ENCODE measurements at places on chromosomes 12 and 14.

DNA sequence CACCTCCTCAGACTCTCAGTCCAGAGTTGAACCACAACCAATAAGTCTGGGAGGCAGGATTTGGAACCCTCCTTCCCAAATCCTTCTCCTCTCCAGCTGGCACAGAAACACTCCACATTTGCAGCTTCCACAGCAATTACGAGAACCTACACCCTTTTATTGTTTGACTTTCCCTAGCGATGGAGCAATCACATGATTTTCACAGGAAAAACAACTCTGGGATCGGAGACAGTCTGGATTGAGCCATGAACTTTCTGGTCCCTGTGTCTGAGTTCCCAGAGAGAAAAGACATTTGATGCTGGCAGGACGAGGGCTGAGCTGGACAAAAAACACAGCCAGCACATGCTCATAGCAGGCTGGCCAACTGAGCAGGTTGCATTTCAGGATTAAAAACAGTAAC is 49.0 kb upstream of the STON2 start:
- peaks cover 10% of the 10 kb centered on the region for H3K27me3 ChIP-seq
- no peak overlapping the region for H3K27ac ChIP-seq
- no peak overlapping the region for H3K4me3 ChIP-seq

DNA sequence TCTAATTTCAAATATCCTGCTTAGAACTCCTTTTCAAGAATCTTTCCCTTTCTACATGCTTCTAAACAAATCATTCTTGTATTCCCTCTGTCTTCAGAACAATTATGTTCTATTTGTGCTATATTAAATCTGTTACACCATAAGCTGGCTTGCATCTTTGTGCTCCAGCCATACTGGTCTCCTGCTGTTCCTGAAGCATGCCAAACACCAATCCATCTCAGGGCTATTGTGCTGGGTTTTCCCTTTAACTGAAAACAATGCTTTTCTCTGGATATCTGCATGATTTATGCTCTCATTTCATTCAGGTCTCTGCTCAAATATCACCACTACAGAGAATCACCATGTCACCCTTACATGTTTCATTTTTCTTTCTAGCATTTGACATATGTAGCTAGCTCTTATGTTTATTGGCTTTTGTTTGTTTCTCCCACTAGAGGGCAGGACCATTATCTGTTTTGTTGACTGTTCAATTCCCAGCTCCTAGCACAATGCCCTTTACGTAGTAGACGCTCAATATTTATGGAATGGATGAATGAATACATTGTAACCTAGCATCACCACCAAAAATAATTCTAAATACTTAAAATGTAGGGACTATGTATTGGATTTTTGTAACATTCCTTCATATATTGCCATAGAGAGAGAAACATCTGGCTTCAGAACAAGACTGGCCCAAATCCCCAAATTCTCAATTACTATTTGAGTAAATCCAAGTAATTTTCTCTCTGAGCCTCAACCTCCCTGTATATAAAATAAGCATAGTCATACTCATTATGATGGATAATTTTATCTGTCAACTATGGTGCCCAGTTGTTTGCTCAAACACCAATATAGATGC is 302.0 kb upstream of the SYT1 start:
- no peaks in the 10 kb centered on the region for H3K4me1 ChIP-seq
- no peak overlapping the region for H3K4me3 ChIP-seq
- no peak overlapping the region for H3K27ac ChIP-seq
- H3K27me3 ChIP-seq, result no peaks in the 10 kb centered on the region

DNA sequence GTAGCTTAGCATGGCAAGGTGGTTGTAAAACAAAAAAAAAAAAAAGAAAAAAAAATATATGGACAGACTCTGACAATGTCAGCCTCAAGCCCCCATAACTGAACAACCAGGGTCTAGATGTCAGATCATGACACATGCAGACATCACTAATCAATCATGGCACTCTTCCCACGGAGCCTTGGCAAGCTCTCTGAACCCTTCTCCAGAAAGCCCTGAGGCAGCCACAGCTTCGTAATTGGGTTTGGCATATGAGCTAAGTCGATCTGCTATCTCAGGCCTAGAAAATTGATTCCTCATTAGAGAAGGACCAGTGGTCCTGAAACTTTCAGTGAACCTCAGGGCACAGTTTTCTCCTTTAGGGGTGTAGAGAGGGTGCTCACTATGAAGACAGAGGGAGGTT is 112.2 kb downstream of the GPR135 start:
- H3K27me3 ChIP-seq, result no peaks in the 10 kb centered on the region
- H3K27ac ChIP-seq, result no peak overlapping the region
- no peaks in the 10 kb centered on the region for H3K4me1 ChIP-seq
- peaks cover 15% of the 10 kb centered on the region for H3K36me3 ChIP-seq

GRCh38 chr12:67892259-67893021 is 96.8 kb upstream of the IFNG-AS1 start:
- no peak for DNase-seq
- H3K4me1 ChIP-seq, result no peaks in the 10 kb centered on the region
- no peak overlapping the region for H3K27ac ChIP-seq
- H3K27me3 ChIP-seq, result no peaks in the 10 kb centered on the region
- H3K36me3 ChIP-seq, result no peaks in the 10 kb centered on the region

DNA sequence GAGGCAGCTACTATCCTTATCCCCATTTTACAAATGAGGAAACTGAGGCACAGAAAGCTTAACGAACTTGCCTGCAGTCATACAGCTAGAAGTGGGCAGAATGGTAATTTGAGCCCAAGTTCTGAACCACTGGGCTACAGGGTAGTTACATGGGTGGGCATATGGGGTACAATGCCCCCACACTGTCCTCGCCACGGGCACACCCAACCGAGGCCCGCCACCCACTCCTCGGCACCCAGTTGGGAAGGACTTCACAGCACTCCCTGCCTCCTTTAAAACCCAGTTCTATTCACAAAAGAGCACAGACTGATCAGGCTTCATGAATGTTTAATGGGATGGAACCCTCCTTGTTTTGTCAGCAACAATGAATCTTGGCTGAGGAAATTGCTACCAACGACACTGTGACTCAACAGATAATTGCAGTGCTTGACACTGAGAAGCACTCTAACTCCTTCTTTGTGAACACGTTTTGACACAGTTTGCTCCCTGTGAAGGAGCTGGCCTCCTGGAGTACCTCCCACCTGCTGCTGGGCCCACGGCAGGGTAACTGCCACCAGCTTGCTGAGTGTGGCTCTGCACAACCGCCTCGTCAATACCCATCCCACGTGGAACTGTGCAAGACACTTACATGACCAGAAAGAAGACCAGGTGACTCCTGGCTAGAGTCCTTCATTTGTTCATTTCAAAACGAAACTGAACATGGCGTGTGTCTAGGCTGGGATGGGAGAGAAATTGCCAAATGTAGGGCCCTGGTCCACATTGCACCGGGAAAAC is 63.5 kb downstream of the CLMN start:
- no peaks in the 10 kb centered on the region for H3K27me3 ChIP-seq
- no peaks in the 10 kb centered on the region for H3K4me1 ChIP-seq
- no peak overlapping the region for H3K27ac ChIP-seq
- no peak overlapping the region for H3K4me3 ChIP-seq
- H3K36me3 ChIP-seq, result no peaks in the 10 kb centered on the region
- no peak for DNase-seq

GRCh38 chr14:70350078-70350477 is 9.4 kb downstream of the COX16 start:
- no peaks in the 10 kb centered on the region for H3K27me3 ChIP-seq
- H3K4me1 ChIP-seq, result peaks cover 11% of the 10 kb centered on the region
- no peak for DNase-seq
- peaks cover 3% of the 10 kb centered on the region for H3K36me3 ChIP-seq
- H3K4me3 ChIP-seq, result no peak overlapping the region

- H3K27me3 ChIP-seq, result no peaks in the 10 kb centered on the region
- no peaks in the 10 kb centered on the region for H3K36me3 ChIP-seq
- DNase-seq, result no peak
- no peak overlapping the region for H3K27ac ChIP-seq
Observed at GRCh38 chr12:74429535-74429934, 108.1 kb upstream of the ATXN7L3B start.

DNA sequence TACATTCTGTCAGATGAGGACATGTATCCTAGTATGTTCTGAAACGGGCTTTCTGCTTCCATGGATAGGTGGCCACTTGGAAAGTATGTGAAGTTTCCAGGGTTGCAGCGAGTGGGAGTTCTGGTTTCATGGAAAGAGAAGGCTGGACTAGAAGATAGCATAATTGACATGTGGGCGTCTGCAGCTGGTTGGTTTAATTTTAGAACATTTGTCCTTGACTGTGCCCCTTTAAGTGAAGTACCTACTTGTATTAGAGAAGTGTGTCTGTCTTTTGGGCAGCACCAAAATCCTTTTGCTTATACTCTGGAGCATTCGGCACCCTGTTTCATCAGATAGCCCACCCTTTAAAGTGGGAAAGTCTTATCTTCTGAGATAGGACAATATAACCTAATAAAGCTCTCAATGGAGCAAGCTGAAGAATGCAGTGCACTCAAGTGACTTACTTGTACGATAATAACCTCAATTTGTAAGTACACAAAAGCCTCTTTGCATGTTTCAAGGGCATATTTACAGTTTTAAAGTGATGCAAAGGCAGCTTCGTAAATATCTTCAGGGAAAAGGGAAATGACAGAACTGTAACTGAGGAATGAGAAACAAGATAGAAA is 35.2 kb downstream of the NTN4 start:
- no peak overlapping the region for H3K4me3 ChIP-seq
- H3K4me1 ChIP-seq, result no peaks in the 10 kb centered on the region
- H3K36me3 ChIP-seq, result no peaks in the 10 kb centered on the region

DNA sequence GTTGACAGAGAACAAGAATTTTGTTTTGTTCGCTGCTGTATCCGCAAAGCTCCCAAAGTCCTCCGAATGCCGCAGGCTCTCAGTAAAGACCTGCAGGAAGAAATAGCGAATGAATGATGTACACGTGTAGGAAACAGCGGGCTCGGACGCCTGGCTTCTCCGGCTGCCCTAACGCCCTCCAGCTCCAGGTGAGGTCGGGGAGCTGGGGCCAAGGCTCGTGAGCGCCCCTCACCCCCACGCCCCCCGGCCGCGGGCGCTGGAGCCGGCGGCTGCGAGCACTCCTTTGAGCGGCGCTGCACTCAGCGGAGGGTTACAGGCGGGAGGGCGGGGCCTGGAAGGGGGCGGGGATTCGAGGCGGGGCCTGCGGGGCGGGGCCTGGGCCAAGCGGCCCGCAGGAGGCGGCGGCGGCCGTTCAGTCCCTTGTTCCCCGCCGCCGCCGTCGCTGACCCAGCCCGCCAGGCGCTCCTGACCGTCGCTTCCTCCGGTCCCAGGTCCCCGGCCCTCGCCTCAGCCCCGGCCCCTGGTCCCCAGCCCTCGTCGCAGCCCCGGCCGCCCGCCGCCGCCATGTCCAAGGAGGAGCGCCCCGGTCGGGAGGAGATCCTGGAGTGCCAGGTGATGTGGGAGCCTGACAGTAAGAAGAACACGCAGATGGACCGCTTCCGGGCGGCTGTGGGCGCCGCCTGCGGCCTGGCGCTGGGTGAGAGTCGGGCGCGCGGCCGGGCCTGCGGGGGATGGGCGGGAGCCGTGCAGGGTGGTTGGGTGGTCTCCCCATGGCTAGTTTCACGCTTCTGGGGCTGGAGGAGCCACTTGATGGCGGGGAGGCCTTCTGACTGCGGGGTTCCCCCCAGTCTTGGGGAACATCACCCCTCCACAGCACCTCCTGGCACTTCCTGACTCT is at the start of gene AACS:
TSS of gene AACS (plus strand) at position 415 of the 898 bp plus-strand sequence. CDS start at position 565, 150 bp downstream.
- no peaks in the 10 kb centered on the region for H3K36me3 ChIP-seq
- peak within 1 kb of the TSS; percentile 64 for H3K4me3 ChIP-seq
- H3K27me3 ChIP-seq, result no peaks in the 10 kb centered on the region
- peak; percentile 71 for DNase-seq
- peaks cover 18% of the 10 kb centered on the region for H3K4me1 ChIP-seq
- no peak within 1 kb of the TSS for H3K27ac ChIP-seq

Measured in CD4-positive, alpha-beta T cell (primary cell).